RPMI7951 (cell line): ENCODE measurements at places on chromosomes 11 and 22. TPM values are rescaled to one million over a fixed set of nuclear protein-coding genes. Genes with fewer than 3 reads are reported as not detected.
A peak's percentile ranks its signal among the peaks of the same experiment; 100 is the strongest.

- DNase-seq: no peak
Observed at GRCh38 chr11:115578275-115578674, 74.1 kb upstream of the CADM1 start.

DNA sequence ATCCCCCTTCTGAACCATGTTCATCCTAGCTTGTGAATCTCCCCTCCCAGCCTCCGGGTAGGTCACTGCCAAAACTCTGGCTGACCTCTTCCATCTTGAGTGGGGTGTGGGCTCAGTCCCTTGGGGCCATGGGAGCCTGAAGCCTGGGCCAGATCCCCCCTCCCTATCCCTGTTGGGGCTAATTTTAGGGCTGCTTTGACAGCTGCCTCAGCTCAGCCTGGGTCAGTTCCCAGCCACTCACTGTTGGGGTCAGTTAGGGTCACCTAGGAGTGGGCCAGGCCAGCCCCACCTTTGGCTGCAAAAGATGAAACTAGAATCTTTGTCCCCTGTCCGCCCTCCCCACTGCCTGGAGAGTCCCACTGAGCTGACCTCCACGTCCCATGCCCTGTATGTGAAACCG, 29.8 kb upstream of the P2RY2 start:
- no peak for DNase-seq

- peak; percentile 95 for DNase-seq
Observed at GRCh38 chr11:18384157-18384641, 10.2 kb upstream of the LDHA start.

DNA sequence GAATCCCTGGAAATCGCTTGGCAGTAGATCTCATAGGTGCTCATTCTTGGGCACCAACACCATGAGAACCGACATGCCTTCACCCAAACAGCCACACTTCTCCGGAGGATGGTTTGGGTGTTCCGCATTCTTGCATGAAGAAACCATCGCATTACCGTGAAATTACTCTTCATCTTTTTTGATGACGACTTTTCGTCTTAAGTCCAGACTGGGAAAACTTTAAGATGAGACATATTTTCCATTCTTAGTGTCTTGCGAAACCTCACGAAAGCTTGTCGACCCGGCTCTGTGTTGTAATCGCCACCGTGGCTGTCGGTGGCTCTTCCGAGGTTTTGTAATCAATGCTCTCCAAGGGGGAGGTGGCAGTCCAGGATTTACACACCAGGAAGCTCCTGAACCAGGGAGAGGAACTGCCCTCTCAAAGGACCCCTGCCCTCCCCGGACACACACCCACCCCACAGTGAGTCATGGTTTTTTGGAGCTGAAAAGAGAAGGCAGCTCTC, 1.7 kb downstream of the TOM1 start:
- peak; percentile 83 for DNase-seq

- no peak for DNase-seq
Observed at GRCh38 chr11:113649311-113649710, 56.8 kb downstream of the TMPRSS5 start.

GRCh38 chr11:105719073-105719822, 109.4 kb downstream of the GRIA4 start:
- peak; percentile 24 for DNase-seq

GRCh38 chr11:32899438-32899837, 6.8 kb downstream of the QSER1 start:
- DNase-seq: no peak

DNA sequence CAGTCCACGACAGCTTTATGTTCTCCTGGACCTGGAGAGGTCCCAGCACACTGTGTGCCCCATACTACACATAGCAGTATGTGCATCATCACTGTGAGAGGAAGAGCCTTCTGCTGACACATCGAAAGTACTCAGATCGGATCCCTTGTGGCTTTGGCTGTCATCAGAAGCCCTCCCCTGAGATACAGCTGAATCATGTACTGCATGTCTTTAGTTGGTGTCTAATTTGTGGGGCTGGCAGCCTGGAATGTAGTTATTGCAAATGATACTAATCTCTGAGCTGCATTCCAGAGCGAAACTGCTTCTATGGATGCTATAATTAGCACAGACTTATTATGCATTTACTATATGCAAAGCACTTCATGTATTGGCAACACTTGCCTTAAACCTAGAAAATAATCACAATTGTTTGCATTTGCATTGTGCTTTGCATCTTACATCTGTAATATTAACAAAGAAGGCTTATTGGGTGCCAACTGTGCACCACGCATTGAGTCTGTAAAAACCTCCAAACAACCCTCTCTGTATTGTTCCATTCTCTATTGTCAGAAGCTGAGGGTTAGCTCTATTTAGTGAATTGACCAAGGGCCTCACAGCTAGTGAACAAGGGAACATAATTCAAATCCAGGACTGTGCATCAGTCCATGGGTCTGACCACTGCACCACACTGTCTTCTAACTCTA, 89.2 kb upstream of the CRTAM start:
- DNase-seq: peak; percentile 92

DNA sequence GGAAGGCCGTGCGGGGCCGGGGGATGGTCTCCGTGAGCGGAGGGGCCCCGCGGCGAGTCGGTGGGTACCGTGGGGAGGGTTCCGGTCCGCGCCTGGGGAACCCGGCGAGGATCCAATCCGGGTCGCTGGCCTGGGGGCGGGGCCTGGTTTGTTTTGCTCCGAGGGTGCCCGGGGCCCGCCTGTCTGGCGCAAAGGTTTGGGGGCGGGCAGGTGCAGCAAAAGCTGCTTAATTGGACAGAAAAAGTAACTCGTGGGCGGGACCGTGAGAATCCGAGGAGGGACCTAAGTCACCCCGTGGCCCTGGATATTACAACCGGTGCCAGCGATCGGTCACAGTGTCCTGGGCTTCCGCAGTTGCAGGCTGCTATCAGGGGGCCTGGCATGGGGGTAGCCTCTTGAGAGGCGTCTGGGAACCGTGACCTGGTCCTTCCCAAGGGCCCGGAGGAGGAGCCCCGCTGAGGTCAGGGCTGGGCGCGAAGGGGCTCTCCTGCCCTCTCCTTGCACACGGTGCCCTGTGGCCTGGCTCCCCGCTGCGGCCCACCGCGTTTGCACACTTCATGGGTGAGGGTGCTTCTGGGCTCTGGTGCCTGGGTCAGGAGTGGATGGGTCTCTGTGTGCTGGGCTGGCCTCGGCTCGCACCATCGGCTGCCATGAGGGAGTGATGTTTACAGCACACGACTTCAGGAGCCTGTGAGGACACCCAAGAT, 1.4 kb downstream of the PNPLA2 start:
- DNase-seq: peak; percentile 77

DNA sequence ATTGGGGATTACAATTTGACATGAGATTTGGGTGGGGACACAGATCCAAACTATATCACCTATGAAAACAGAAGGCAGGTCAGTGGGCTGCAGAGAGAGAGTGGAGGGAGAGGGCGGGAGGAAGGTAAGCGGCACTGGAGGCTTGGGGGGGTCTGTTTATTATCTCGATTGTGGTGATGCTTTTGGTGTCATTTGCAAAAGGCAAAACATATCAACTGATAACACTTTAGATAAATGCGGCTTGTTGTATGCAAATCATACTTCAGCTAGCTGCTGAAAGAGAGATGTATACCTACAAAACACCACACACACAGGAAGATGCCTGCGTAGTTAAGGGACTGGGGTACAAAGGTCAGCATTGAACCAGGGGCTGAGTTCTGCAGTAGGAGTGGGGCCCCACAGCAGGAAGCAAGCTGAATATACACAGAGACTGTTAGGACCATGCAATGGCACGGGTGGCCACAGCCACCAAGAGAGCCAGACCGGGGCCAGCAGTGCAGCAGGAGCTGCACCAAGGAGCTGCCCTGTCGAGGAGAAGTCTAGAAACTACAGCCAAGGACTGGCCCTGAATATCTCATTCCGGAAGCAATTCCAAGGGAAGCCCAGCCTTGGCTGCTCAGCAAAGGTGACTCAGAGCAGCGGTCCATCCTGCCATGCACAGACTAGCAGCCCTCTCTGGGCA, 23.8 kb upstream of the TOLLIP start:
- DNase-seq: no peak

DNA sequence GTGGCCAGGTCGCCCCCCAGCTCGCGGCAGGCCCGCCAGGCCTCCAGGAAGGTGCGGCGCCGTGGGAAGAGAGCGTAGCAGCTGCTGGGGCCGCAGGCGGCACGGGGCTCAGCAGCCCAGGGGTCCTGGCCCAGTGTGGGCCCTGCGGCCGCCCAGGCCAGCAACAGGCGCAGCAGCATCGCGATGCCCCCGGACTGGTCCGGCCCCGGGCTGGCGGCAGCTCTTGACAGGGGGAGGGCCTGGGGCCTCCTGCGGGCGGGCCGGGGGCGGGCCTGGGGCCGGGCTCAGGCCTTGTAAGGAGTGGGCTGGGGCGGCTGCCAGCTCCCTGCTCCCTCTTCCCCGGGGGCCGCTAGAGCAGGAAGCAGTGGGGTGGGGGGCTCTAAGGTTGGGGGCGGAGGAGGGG, at the start of gene CD248:
TSS of gene CD248 (minus strand) at position 196 of the 403 bp plus-strand sequence. CDS start at position 179, 17 bp downstream.
- DNase-seq: no peak

- DNase-seq: no peak
Observed at GRCh38 chr11:102791271-102792036, 6.5 kb downstream of the MMP1 start.

GRCh38 chr11:75493626-75494025, 32.1 kb downstream of the GDPD5 start:
- no peak for DNase-seq

GRCh38 chr22:32306561-32306960, 51.1 kb upstream of the RFPL3 start:
- DNase-seq: no peak

- no peak for DNase-seq
Observed at GRCh38 chr11:11108026-11108425, 245.0 kb downstream of the CSNK2A3 start.

DNA sequence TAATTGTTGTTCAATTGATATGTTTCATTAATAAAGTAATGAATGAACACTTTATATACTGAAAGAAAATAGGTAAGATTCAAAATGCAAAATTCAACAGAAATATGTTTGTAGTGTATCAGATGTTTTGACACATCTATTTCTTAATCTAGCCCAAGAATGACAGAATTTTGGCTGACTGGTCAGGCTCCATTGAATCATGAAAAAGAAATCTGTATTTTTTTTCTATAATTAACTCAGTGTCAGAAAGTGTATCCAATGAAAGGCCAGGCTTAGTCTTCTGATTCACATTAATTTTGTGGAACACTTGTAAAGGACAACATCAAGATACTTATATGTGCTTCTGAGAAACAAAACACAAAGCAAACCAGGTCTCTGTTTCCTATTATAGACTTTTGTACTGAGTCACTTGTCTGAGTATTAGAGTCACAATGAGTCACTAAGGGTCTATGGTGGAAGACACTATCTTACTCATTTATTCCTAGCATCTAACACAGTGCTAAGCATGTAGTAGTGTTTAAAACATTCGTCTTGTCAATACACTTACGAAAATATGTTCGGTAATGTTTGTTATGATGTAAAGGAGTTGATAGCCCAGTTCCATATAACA, 297.7 kb upstream of the CCDC90B start:
- DNase-seq: peak; percentile 35

GRCh38 chr11:2156416-2157182, 4.4 kb downstream of the INS start:
- peak; percentile 37 for DNase-seq

DNA sequence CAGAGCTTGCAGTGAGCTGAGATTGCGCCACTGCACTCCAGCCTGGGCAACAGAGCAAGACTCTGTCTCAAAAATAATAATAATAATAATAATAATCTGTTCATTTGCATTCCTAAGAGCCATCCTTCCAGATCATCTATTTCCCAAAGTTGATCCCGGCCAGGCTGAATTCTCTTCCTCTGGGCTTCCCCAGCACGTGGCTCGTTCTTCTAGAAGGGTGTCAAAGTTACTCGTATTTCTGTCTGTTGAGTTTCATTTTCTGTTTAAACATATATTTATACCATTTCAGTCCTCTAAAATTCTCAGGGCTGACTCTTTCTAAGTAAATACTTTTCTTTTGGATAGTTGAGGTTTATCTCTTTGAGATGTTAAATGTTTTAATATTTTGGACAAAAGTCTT, 4.8 kb upstream of the JHY start:
- no peak for DNase-seq

DNA sequence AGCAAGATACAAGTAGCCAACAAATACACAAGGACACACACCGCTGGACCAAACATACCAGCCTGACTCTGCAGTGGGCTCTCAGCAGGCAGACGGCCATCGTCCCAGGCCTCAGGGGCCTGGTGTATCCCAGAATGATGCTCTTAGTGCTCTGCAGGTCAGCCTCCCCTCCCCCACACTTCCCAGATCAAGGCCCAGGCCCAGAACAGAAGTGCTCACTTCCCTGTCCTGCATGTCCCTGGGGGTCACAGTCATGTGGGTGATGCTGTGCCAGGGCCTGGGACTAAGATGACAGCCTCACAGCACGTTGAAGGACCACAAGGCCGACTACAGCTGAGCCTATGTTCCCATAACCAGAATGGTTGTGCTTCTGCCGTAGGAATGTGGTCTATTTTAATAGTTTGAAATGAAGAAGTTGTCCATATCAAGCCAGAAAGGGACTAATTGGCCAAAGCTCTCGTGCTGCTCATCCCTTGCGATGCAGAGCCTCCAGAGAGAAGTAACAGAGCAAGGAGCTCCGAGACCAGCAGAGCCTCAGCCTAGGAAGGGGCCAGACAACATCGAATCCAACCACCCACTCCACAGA, 48.6 kb downstream of the GAB4 start:
- DNase-seq: no peak

DNA sequence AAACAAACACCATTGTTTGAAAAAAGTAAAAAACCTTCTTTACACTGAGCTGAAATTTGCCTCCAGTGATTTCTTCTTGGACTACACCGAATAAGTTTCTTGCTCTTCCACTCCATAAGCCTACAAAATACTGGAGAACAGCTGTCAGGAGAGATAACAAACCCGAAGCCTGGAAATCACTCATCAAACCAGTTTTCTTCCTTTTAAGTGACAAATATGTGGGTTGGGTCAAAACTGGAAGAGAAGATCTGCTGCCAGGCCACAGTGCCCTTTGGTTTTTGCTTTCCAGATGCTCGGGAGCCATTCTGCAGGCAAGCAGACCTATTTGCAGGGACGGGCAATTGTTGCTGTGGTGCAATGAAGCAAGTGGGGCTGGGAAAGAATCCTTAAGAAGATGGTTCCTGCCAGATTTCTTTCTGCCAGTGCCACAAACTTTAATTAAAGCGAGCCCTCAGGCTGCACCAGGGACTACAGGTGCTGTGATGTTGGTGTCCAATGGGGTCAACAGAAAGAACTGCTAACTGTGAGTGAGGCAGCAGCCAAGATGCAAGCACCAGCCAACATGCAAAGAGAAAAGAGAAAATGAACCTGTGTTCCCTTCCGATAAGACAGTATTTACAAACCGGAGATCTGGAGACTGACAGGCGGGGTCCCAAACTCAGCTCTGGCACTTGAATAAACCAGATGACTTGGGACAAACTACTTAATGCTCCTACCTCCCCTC, 44.8 kb upstream of the SMCO4 start:
- DNase-seq: no peak

GRCh38 chr11:59654893-59655292, 13.9 kb downstream of the PATL1 start:
- no peak for DNase-seq

- DNase-seq: no peak
Observed at GRCh38 chr11:41118521-41118920, 340.9 kb downstream of the LRRC4C start.

LMO2 gene
- total RNA-seq: 0.12 and 0.59 TPM in 2 replicates

DNAJB7 gene
- total RNA-seq: not detected in 2 replicates

OOSP4A gene
- total RNA-seq: not detected in 2 replicates

CLDN5 gene
- not detected in 2 replicates for total RNA-seq

HORMAD2 gene
- total RNA-seq: not detected in 2 replicates

KCTD14 gene
- total RNA-seq: 7.1 TPM in 2 replicates

SGSM1 gene
- total RNA-seq: not detected in 2 replicates

BAIAP2L2 gene
- total RNA-seq: 5.0 and 9.7 TPM in 2 replicates

TMPRSS13 gene
- not detected in 2 replicates for total RNA-seq

MMP26 gene
- total RNA-seq: not detected in 2 replicates
